Activated CD8-positive, alpha-beta memory T cell treated with anti-CD3 and anti-CD28 coated beads, Interleukin-2, amount 10 ng/mL, durations not matched to agents 7 days and 5 days (primary cell): ENCODE measurements at places on chromosomes 2 and 18.

DNA sequence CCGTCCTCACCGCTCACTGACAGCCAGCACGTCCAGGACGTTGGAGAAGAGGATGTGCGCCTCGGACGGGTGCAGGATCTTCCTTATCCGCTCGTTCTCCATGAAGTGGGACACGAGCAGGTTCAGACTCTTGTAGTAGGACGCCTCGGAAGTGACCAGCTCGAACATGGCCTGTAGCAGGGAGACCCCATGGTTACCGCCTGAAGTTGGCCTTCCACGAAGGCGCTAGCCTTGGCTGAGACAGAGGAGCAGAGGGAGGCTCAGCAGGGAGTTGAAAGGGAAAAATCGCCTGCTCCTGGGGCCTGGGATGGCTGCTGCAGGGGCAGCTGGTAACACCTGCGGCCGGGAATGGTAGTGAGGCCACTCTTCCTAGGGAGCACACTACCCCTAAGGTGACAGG lies 24.7 kb downstream of the SNORC start:
- DNase-seq, result no peak

DNA sequence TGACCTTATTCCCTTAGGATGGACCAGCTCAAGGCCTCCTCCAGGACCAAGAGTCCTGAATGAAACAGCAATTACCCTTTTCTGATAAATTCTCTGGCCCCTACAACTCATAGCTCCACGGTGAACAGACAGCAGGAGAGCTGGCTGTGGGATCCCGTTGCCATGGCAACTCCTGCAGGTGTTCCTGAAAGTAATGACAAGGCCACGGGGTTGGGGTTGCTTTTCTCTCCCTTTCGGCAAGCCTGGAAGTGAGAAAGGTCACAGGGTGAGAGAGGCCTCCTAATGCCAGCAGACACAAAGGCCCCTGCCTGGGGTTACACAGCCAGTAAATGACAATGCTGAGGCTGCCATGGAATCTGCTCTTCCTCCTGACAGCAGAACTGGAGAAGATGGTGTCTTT lies 403.0 kb downstream of the NBAS start:
- no peak for DNase-seq

GRCh38 chr2:70855667-70856066 lies 20.1 kb upstream of the CD207 start:
- DNase-seq, result no peak

DNA sequence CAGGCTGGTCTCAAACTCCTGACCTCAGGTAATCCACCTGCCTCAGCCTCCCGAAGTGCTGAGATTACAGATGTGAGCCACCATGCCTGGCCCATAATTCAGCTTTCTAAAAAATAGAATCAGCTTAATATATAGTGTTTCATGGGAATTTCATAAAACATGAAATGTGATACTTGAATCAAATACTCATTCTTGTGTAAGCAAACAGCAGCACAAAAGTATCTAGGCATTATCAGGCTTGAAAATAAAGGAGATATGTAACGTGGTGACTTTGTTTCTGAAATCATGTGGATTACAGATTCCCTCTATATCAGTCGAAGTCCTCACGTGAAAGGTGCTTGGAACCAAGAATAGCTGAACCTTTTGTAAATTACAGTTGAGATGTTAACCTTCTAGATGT lies 229.1 kb downstream of the FHOD3 start:
- DNase-seq, result no peak

- DNase-seq, result no peak
Measured at GRCh38 chr2:15832849-15833680, 107.3 kb upstream of the MYCN start.

- DNase-seq, result no peak
Measured at GRCh38 chr2:207901829-207902228, 123.5 kb downstream of the PLEKHM3 start.

DNA sequence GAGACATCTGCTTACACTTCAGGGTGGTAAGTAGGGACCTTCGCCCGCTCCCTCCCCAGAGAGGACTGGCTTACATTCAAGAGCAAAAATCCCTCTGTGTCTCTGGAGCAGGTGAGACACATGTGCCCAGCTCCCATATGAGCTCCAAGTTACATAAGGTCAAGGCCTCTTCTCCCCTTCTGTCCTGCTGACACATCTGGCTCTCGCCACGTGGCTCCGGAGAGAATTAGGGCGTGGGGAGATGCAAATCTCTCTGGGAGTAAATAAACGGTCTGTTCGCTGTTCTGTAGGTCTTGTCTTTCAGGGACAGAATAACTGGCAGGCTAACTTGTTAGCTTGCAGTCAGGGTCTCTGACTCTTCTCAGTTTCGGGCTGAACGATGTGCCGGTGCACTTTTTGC lies 16.2 kb downstream of the MRO start:
- DNase-seq, result no peak
